ENCODE measurements at places on chromosomes 7 and 10. TPM values are rescaled to one million over a fixed set of nuclear protein-coding genes. Genes with fewer than 3 reads are reported as not detected.

DNA sequence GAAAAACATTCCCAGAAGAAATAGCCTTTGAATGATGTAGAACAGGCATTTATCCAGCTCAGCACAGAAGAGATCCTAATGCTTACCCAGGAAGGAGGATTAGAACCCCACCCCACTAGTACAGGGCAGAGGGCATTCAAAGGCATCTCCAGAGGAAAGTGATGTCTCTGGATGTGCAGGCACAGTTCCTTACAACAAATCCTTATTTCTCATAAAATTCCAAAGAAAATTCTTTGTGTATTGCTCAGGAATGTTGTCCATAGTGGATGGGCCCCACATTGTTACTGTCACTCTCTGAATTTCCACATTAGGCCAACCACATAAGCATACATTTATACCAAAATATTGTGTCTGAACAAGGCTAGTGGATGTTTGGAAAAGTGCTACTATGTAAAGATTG lies 243.0 kb downstream of the ADRA2A start:
- DNase-seq, result no peak
- H3K27me3 ChIP-seq, result no peaks in the 10 kb centered on the region
- H3K36me3 ChIP-seq, result no peaks in the 10 kb centered on the region

The PNLIP gene
- polyA plus RNA-seq, result not detected

- no peak for DNase-seq
- H3K27me3 ChIP-seq, result peaks cover 7% of the 10 kb centered on the region
- H3K27ac ChIP-seq, result no peak overlapping the region
These were observed 29.4 kb downstream of the WDR86 start for GRCh38 chr7:151380199-151381097.

GRCh38 chr7:36109013-36109627 lies 43.9 kb upstream of the EEPD1 start:
- no peaks in the 10 kb centered on the region for H3K36me3 ChIP-seq
- DNase-seq, result no peak
- no peak overlapping the region for H3K27ac ChIP-seq
- no peaks in the 10 kb centered on the region for H3K4me1 ChIP-seq
- H3K27me3 ChIP-seq, result no peaks in the 10 kb centered on the region

The FAM24B gene
- 0.94 TPM for polyA plus RNA-seq

The TMEM176B gene
- polyA plus RNA-seq, result 41.8 TPM

The TET1 gene
- polyA plus RNA-seq, result 14.4 TPM

GRCh38 chr7:135771961-135772638 lies 23.5 kb upstream of the FAM180A start:
- H3K4me1 ChIP-seq, result peaks cover 18% of the 10 kb centered on the region
- no peaks in the 10 kb centered on the region for H3K36me3 ChIP-seq
- H3K27me3 ChIP-seq, result no peaks in the 10 kb centered on the region
- no peak overlapping the region for H3K27ac ChIP-seq
- H3K4me3 ChIP-seq, result no peak overlapping the region

DNA sequence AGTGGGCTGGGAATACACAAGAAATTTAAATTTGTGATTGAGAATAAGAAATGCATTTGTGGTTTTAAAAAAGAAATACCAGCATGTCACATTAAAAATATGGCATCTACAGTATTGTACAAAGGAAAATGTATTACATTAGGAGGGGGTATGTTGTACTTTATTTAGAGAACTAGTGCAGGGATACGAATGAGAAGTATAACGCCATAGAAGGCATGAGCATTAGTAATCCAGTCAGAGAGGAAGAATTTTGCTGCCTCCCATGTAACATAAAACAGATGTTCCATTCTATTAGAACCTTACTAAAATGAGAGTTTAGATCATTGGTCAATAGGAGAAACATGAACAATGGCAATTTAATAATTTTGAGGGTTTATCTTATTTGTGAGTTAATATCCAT lies 182.2 kb downstream of the ADK start:
- H3K36me3 ChIP-seq, result no peaks in the 10 kb centered on the region
- H3K4me3 ChIP-seq, result no peak overlapping the region
- DNase-seq, result no peak

GRCh38 chr10:12419262-12419847 lies 70.0 kb downstream of the CAMK1D start:
- DNase-seq, result no peak
- H3K27me3 ChIP-seq, result no peaks in the 10 kb centered on the region
- no peaks in the 10 kb centered on the region for H3K36me3 ChIP-seq
- no peaks in the 10 kb centered on the region for H3K4me1 ChIP-seq
- no peak overlapping the region for H3K4me3 ChIP-seq

- no peak overlapping the region for H3K27ac ChIP-seq
- no peaks in the 10 kb centered on the region for H3K36me3 ChIP-seq
- H3K4me3 ChIP-seq, result no peak overlapping the region
- no peaks in the 10 kb centered on the region for H3K27me3 ChIP-seq
These were observed 1077.6 kb downstream of the TYW1 start for GRCh38 chr7:68074242-68074641.

- H3K4me1 ChIP-seq, result no peaks in the 10 kb centered on the region
- H3K4me3 ChIP-seq, result no peak overlapping the region
- peak; percentile 49 for DNase-seq
- no peak overlapping the region for H3K27ac ChIP-seq
- H3K36me3 ChIP-seq, result no peaks in the 10 kb centered on the region
These were observed 48.7 kb downstream of the EPC1 start for GRCh38 chr10:32298075-32298812.

The MRLN gene
- not detected for polyA plus RNA-seq

Data from cardiac muscle cell (in vitro differentiated cells and primary cell).